ENCODE measurements at places on chromosomes 16 and 17.
A peak's percentile ranks its signal among the peaks of the same experiment; 100 is the strongest.

- no peak for DNase-seq
Observed at GRCh38 chr16:51071326-51071725, 79.7 kb downstream of the SALL1 start.

DNA sequence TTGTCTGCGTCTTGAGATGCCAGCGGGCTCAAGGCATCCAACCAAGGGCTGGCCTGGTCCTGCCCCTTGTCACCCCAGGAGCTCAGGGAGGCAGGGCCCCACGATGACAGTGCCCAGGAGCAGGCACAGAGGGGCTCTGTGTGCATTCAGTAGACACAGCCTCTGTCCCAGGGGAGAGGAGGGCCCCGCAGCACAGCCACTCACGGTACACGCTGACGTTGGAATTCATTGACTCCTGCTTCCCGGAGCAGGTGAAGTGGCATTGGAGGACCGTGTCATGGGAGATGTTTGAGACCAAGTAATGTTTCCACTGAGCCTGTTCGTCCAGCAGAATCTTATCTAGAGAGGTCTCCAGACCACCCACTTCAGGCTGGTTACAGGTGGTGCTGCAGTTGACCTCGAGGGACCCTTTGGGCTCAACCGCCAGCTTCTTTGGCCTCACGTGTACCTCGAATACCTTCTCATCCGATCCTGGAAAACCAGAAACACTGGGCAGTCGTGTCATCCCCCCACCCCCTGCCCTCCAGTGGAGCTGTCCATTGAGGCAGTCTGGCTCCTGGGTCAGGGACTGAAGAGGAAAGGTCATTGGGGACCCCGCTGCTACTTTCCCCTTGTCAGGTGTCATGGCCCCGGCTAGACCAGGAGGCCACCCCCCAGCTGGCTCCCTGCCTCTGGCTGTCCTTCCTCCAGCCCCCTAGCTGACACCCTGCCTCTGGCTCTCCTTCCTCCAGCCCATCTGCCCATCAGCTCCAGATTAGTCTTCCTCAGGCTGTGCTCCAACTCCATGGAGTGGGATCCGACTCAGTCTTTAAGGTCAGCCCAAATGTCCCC, 7.0 kb downstream of the PRR29 start:
- DNase-seq, result no peak

DNA sequence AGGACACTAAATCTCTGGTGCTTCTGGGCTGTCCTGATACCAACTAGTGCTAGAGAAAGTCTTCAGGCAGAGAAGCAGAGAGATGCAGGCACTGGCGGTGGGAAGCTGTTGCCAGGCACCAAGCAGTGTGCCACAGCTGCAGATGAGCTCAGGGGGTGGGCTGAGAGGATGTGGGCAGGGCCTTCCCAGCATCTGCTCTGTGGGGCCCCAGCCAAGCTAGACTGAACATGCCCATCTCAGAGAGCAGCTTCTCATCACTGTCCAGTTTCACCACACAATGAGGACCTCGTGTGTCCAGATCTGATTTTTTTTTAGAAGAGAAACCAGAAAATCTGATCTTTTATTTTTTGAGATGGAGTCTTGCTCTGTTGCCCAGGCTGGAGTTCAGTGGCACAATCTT, 17.1 kb downstream of the PSKH1 start:
- peak; percentile 17 for DNase-seq

DNA sequence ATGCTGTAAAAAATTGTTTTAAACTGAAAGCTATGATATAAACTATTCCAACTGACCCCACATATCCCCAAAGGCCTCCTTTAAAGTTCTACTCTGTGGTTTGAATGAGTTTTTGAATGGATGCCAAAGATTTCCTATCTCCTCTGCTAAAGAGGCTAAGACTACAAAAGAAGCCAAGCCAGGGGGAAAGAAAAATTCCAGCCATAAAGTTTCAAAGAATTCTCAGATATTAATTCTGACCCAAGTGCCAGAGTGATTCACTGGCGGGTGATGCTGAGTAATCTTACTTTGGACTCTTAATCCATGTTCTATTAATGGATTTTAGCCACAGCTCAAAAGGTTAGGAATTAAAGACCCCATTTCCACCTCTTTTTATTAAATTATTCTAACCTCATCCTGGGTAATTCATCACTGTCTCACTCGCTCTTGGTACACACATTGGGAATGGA, 60.7 kb downstream of the HS3ST3A1 start:
- peak; percentile 99 for DNase-seq

DNA sequence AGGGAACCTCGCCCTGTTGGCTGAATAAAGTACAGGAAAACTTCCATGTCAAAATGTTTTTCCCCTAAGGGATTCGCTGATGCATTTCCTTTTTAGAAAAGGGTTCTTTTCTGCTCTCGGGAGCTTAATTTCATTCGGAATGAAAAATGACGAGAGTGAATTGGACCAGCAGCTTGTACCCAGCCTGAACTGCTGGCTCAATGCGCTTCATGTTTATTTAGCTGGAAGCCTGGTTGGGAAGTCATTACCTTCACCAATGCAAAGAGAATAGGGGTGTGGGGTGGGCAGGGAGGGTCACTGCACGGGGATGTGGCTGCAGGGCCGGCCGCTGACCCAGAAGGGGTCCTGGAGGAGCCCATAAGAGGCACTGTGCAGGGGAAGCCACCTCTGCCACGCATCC, 207.7 kb downstream of the ENGASE start:
- DNase-seq, result no peak

GRCh38 chr17:65595071-65595656, 33.7 kb upstream of the AXIN2 start:
- DNase-seq, result peak; percentile 10

DNA sequence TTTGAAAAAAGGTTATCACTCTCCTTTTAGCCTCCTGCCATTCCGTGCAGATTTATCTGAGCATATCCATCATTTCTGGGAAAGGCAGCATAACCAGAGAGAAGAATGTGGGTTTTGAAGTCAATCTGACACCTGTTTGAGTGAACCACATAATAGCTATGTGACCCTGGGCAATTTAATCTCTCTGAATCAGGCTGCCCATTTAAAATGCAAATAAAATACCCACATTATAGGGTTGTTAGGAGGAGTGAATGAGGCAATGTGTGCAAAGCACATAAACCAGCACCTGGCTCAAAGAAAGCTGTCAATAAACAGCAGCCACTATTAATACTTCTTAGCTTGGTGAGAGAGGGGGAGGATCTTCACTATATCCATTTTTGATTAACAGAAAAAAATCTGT, 88.0 kb downstream of the CACNG1 start:
- DNase-seq, result no peak

DNA sequence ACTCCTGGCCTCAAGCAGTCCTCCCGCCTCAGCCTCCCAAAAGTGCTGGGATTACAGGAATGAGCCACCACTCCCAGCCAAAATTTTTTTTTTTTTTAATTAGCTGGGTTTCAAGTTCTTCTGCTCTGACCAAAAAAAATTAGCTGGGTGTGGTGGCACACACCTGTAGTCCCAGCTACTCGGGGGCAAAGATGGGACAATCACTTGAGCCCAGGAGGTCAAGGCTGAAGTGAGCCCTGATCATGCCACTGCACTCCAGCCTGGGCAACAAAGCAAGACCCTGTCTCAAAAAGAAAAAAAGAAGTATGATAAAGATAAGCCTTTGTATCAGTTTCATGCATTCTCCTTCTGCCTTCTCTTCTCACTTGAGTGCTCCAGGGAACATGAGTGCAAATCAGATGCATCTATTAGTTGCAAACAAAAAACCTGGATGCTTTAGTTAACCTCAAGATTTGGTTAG, 1.9 kb downstream of the NQO1 start:
- no peak for DNase-seq

- no peak for DNase-seq
Observed at GRCh38 chr17:864315-864714, 82.2 kb downstream of the MRM3 start.

- DNase-seq, result no peak
Observed at GRCh38 chr17:45910667-45911066, 16.3 kb downstream of the MAPT start.

DNA sequence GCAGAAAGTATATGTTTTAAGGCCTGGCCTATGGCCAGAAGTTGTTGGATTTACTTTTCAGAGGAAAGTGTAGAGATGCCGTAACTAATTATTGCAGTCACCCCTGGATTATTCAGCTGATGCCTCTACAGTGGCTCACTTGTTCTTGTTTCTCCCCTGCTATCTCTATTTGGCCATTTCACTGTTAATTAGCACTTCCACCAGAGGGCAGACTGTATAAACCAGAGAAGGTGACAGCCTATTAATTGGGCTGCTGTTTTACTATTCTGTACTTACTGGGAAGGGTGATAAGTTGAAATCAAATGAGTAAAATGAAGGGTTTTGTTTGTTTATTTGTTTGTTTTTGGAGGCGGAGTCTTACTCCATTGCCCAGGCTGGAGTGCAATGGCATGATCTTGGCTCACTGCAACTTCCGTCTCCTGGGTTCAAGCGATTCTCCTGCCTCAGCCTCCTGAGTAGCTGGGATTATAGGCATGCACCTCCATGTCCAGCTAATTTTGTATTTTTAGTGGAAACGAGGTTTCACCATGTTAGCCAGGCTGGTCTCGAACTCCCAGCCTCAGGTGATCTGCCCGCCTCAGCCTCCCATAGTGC, 66.0 kb downstream of the CDK12 start:
- no peak for DNase-seq

DNA sequence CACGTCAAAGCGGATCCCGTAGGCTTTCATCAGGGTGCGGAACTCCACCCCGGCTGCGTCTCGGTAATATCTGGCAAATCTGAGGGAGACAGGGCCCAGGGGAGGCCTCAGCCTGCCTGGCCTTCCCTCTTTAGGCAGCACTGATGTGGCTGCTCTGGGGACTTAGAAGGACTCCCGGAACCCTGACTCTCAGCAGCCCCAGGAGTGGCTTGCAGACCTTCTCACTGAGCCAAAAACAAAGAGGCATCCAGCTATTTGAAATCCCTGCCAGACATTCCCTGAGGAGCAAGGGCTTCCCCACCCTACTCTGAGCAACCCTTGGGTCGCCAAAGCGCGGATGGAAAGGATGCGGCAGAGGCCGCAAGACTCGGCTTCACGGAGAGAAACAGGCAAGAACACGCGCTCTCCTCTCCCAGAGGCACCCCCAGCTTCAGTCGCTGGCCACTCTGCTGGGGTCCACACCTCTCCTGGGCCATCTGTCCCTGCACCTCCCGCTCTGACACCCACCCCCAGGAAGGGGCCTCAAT, 7.9 kb downstream of the P2RX5 start:
- no peak for DNase-seq

DNA sequence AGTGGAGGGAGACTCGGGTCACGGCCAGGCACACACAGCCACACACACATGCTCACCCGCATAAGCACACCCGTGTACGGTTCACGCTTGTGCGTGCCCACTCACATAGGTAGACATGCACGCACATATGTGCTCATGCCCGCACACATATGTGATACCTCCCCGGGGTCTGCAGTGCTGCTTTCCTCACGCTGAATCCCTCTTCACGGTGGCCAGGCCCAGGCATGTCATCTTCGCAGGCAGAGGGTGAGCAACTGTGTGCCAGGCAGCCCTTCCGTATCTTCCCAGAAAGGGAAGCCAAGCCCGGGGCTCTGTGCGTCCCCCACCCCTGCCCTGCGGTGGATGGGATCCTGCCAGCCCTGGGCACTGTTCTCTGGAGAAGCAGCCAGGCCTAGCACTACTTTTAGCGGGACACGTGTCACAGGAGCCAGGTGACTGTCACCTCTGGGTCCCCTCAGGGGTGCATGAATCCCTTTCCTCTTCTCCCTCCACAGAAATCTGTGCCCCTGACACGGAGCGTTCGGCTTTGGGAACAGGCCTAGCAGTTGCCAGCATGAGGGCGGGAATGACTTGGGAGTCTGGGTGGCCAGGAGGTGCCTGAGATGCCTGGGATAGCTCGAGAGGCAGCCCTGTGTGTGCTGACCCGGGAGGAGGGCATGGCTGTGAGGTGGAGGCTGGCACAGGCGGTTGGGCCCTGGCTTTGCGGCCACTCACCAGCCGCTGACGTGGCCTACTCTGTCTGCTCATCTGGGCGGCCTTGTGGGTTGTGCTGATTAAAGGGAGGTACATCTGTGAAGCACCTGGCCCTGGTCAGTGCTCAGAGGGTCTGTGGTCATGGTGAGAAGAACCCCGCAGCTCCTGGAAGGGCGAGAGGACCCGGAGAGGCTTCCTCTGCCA, 47.5 kb downstream of the BAIAP2 start:
- DNase-seq, result no peak

- peak; percentile 29 for DNase-seq
Observed at GRCh38 chr17:35743626-35744328, 9.3 kb downstream of the GAS2L2 start.

DNA sequence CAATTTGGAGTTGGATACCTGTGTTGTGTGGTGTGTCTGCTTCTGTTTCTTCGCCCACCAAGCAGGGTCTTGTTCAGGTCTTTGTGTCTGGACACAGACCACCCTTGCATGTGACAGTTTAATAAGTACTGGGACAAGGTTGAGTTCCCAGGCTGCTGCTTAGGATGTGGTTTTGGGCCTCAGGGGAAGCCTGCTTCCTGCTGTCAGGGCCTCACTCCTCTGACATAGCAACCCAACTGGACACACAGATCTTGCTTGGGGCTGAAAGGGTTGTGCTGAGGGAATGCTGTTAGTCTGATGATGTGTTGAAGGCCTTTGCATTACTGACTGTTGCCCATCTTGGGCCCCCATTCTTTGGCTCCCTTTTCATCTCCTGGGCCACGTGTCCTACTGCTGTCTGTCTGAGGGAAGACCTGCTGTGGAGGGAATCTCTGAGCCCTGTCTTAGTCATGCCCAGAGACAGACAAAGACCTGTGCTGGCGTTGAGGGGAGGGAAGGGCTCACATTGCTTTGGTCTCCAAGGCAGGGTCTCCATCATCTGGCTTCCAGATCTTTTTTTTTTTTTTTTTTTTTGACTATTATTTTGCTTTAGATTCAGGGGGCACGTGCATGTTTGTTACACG, 4.7 kb upstream of the TGFB1I1 start:
- DNase-seq, result no peak

DNA sequence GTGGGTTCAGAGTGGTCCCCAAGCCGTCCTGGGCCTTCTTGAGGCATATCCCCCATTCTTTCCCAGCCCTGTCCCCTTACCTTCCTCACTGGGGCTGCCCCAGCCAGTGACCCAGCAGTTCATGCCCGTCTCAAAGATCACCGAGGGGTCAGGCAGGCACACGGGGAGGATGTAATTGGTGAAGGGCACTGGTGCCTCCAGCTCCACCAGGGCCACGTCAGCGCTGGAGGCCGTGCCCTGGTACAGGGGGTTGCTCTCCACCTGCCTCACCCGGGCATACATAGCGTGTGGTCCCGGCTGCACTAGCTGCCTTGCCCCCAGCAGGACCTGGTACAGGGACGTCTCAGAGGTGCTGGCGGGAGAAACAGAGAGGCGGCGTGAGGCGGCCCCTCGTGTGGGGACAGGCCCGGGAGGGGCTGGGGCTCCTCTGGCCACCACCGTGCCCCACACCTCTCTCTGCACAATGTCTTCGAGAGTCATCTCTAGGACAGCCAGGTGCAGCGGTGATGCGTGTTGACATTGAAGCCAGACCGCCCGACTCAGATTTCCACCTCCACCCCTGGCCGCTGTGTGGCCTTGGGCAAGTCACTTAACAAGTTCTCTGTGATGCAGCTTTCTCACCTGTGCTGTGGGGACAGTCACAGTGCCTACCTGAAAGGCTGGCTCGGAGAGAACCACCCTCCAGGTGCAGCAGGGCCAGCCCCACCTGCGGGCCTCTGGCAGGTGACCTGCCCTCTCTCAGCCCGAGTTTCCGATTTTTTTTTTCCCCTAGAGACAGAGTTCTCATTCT, 5.8 kb downstream of the PRSS27 start:
- no peak for DNase-seq

All from fibroblast of skin of right quadriceps (primary cell).